ENCODE measurements at places on chromosomes 2 and 18. TPM values are rescaled to one million over a fixed set of nuclear protein-coding genes. Genes with fewer than 3 reads are reported as not detected.

The PHLPP1 gene
- 23.5 TPM for total RNA-seq

The GPR39 gene
- total RNA-seq, result 4.3 TPM

The MLPH gene
- total RNA-seq, result 1.2 TPM

The STARD7 gene
- total RNA-seq, result 121 TPM

The MC5R gene
- total RNA-seq, result 3.4 TPM

The CXCR4 gene
- total RNA-seq, result 110 TPM

The RAD51AP2 gene
- total RNA-seq, result 0.54 TPM

The EFR3B gene
- total RNA-seq, result 31.9 TPM
